ENCODE measurements at places on chromosomes 6 and 20.

GRCh38 chr6:34027445-34027936 lies 118.4 kb downstream of the GRM4 start:
- peak; percentile 81 for DNase-seq

GRCh38 chr6:21436625-21437024 lies 156.9 kb upstream of the SOX4 start:
- DNase-seq = no peak

- no peak for DNase-seq
These were observed 120.2 kb downstream of the MBOAT1 start for GRCh38 chr6:20092071-20092566.

DNA sequence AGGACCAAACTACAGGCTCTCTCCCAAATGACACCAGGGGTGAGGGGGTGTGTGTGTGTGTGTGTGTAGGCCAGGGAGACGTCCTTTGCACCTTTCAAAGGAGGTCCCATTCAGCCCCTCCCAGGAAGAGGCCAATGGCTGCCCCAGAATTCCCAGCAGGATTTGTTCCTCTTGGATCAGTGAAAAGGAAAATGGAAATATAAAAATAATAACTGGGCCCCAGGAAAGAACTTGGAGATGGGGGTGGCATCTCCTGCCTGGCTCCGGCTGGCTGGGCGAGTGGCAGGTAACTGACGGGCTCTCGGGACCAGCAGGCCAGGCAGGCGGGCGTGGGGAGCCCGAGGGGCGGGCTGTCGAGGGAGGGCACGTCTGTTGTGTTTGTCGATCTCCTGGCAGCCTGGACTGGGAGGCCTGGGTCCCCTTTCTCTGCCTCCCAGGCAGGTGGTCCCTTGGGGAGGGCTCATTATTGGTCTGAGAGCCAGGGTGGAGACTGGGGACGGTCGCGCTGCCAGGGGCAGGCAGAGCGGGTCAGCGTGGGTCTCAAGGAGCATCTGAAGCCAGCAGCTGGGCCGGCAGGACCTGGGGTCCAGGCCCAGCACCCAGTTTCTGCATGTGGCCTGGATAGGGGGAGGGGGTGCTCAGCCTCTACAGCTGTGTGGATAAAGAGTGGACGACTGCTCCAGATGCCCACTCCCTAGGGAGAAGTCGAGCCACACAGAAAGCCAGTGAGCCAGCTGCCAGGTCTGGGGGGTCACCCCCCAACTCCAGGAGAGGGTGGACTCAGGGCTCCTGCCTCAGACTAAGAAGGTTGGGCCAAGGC lies 3.1 kb downstream of the NOL4L start:
- no peak for DNase-seq

Data from activated T-cell treated with anti-CD3 and anti-CD28 coated beads, Interleukin-2, amount 50 U/mL, for 24 hours (primary cell).